Osteoblast (primary cell): ENCODE measurements at places on chromosomes 7 and 10.

- peak overlapping the region; percentile 20 for H3K4me3 ChIP-seq
- peak overlapping the region; percentile 36 for H3K27ac ChIP-seq
- DNase-seq = peak; percentile 83
- H3K36me3 ChIP-seq = no peaks in the 10 kb centered on the region
- H3K27me3 ChIP-seq = no peaks in the 10 kb centered on the region
Observed at GRCh38 chr10:73956476-73957359, 41.2 kb upstream of the VCL start.

GRCh38 chr10:19788075-19788686, 28.1 kb upstream of the PLXDC2 start:
- no peaks in the 10 kb centered on the region for H3K4me1 ChIP-seq
- H3K36me3 ChIP-seq = no peaks in the 10 kb centered on the region
- no peak for DNase-seq
- no peak overlapping the region for H3K27ac ChIP-seq
- no peaks in the 10 kb centered on the region for H3K27me3 ChIP-seq
- H3K4me3 ChIP-seq = no peak overlapping the region

- H3K27me3 ChIP-seq = no peaks in the 10 kb centered on the region
- no peak overlapping the region for H3K4me3 ChIP-seq
- H3K4me1 ChIP-seq = peaks cover 26% of the 10 kb centered on the region
Observed at GRCh38 chr10:48364659-48365405, 58.4 kb downstream of the MAPK8 start.

- peak overlapping the region; percentile 35 for H3K27ac ChIP-seq
- peak; percentile 85 for DNase-seq
- H3K36me3 ChIP-seq = peaks cover 10% of the 10 kb centered on the region
- no peak overlapping the region for H3K4me3 ChIP-seq
- H3K27me3 ChIP-seq = peaks cover 3% of the 10 kb centered on the region
- H3K4me1 ChIP-seq = peaks cover 33% of the 10 kb centered on the region
Observed at GRCh38 chr7:108004220-108005142, 1.5 kb upstream of the LAMB1 start.

DNA sequence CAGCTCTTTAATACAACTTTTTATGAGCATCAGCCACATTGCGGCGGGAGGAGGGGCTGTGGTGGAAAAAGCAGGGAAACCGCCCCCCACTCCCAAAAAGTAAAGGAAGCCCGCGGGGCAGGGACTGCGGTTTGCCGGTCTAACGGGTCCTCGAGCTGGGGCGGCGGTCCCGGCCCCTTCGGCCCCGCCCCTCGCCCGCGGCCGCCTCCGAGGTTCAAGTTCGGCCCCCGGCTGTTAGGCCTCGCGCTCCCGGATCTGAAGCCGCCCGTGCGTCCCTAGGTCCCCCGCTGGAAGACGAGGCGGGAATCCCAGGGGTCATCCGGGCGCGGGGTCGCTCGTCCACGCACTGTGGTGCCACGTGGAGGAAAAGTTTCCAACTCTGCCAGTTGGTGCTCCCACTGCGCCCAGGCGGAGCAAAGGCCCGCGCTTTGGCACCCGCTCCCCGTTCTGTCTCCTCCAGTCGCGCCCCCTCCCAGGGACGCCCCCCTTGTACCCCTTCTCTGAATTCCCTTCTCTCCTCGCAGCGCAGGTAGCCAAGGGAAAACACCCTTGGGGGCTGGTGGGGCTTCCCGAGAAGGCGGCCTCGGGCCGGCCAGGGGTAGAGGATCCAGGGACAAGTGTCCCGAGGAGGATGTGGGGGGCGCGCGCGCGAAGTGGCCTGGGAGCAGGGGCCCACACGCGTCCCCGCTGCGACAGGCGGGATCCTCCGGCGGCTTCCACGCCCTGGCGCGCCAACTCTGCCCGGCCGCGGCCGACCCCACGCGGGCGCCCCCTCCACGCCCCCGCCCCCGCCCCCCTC, 798 bp upstream of the AUTS2 start:
- H3K4me3 ChIP-seq = peak overlapping the region; percentile 88
- peaks cover 5% of the 10 kb centered on the region for H3K4me1 ChIP-seq
- H3K36me3 ChIP-seq = no peaks in the 10 kb centered on the region
- no peak overlapping the region for H3K27ac ChIP-seq
- DNase-seq = peak; percentile 81

- H3K27ac ChIP-seq = no peak overlapping the region
- DNase-seq = no peak
- no peaks in the 10 kb centered on the region for H3K4me1 ChIP-seq
- no peak overlapping the region for H3K4me3 ChIP-seq
Observed at GRCh38 chr10:74738052-74738451, 88.3 kb upstream of the KAT6B start.

- no peaks in the 10 kb centered on the region for H3K27me3 ChIP-seq
- no peak for DNase-seq
- H3K36me3 ChIP-seq = peaks cover 74% of the 10 kb centered on the region
- no peaks in the 10 kb centered on the region for H3K4me1 ChIP-seq
- H3K27ac ChIP-seq = no peak overlapping the region
Observed at GRCh38 chr7:502296-502695, 17.4 kb downstream of the PDGFA start.

- DNase-seq = no peak
- no peaks in the 10 kb centered on the region for H3K36me3 ChIP-seq
- no peaks in the 10 kb centered on the region for H3K4me1 ChIP-seq
- no peak overlapping the region for H3K27ac ChIP-seq
- H3K27me3 ChIP-seq = peaks cover 10% of the 10 kb centered on the region
Observed at GRCh38 chr10:59216178-59216869, 39.9 kb downstream of the PHYHIPL start.

DNA sequence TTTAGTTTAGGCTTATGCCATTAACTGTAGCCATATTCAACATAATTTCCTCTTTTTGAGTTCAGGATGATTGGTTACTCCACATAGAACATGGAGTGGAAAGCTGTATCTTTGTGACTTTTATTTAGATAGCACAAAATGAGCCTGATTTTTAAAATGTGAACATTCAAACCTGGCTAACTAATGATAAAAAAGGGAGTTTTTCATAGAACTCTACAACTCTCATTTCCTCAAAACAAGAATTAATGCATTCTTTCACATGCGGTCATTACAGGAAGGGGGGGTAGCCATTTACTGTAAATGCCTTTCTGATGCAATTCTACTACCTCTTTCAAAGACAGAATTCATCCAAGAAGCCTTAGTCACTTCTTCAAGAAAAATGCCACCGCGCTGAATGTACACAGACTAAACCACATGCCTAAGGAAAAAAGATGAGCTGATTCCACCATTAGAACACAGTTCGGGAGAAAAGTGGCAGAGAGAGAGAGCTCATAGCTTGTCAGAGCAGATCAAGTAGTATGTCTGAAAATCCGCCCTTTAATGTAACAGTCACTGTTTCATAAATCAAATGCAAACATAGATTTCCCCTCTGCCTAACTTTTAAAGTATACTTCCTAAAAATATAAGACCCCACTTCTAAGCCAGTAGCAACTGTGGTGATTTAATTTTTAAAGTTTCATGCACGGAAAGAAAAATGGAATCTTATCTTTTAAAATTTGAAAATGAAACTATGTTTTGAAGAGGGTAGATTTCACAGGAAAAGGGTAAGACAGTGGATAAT, 226.4 kb upstream of the KLF14 start:
- H3K27ac ChIP-seq = peak overlapping the region; percentile 100
- H3K4me3 ChIP-seq = peak overlapping the region; percentile 71
- peak; percentile 52 for DNase-seq
- peaks cover 61% of the 10 kb centered on the region for H3K4me1 ChIP-seq
- no peaks in the 10 kb centered on the region for H3K27me3 ChIP-seq

- no peak for DNase-seq
- H3K4me3 ChIP-seq = no peak overlapping the region
- H3K36me3 ChIP-seq = no peaks in the 10 kb centered on the region
- no peaks in the 10 kb centered on the region for H3K4me1 ChIP-seq
- H3K27me3 ChIP-seq = peaks cover 38% of the 10 kb centered on the region
- no peak overlapping the region for H3K27ac ChIP-seq
Observed at GRCh38 chr10:6039711-6040110, 22.5 kb downstream of the IL2RA start.

GRCh38 chr7:142795339-142795863, 24.6 kb downstream of the PRSS2 start:
- H3K27me3 ChIP-seq = peaks cover 64% of the 10 kb centered on the region
- DNase-seq = no peak
- H3K4me1 ChIP-seq = no peaks in the 10 kb centered on the region
- no peak overlapping the region for H3K27ac ChIP-seq
- H3K4me3 ChIP-seq = no peak overlapping the region

GRCh38 chr10:8962249-8962648, 907.8 kb downstream of the GATA3 start:
- no peaks in the 10 kb centered on the region for H3K27me3 ChIP-seq
- DNase-seq = no peak
- H3K36me3 ChIP-seq = no peaks in the 10 kb centered on the region
- H3K27ac ChIP-seq = no peak overlapping the region
- no peaks in the 10 kb centered on the region for H3K4me1 ChIP-seq
- no peak overlapping the region for H3K4me3 ChIP-seq

GRCh38 chr7:17275749-17276671, 22.4 kb upstream of the AHR start:
- no peaks in the 10 kb centered on the region for H3K36me3 ChIP-seq
- H3K27ac ChIP-seq = peak overlapping the region; percentile 77
- peaks cover 31% of the 10 kb centered on the region for H3K4me1 ChIP-seq
- H3K4me3 ChIP-seq = peak overlapping the region; percentile 23
- peak; percentile 80 for DNase-seq

DNA sequence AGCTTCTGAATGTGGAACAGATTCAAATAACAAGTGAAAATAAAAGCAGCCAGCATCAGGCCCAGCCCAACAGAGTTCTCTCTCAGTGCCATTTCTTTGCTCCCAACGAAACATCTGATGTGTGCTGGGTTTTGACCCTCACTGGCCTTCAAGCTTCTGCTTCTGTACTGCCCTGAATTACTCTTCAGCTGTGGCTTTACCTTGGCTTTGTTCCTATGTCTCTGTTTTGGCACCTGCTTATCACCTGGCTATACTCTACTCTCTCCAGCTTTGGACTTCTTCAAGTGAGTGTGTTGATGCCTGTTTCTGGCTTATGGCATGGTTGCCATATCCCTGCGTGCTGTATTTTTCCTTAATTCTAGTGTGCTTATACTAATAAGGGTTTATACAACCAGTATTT, 768.3 kb downstream of the SORCS1 start:
- DNase-seq = no peak
- no peak overlapping the region for H3K27ac ChIP-seq
- no peaks in the 10 kb centered on the region for H3K4me1 ChIP-seq
- no peak overlapping the region for H3K4me3 ChIP-seq

GRCh38 chr10:118531105-118531852, 64.2 kb downstream of the PRLHR start:
- no peaks in the 10 kb centered on the region for H3K36me3 ChIP-seq
- no peaks in the 10 kb centered on the region for H3K4me1 ChIP-seq
- no peak overlapping the region for H3K27ac ChIP-seq

DNA sequence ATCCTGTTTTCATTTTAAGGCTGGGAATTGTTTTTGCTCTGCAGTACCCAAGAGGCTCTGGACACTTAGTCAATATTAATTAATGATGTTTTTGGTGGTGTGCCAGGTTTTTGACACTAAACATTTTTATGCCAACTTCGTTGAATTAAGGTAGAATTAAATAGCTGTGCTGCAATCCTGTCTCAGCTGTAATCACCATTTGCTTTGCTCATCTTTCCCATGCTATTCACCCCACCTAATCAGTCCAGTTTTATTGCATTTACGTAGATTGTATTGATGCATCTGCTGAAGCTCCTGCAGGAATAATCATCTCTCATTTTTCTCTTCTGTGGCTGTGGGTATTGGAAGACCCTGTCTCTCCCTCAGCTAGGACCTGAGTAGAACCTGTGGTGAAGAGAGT, 52.6 kb upstream of the TRUB1 start:
- DNase-seq = no peak
- peaks cover 7% of the 10 kb centered on the region for H3K4me1 ChIP-seq
- H3K36me3 ChIP-seq = no peaks in the 10 kb centered on the region
- no peak overlapping the region for H3K4me3 ChIP-seq

- no peak overlapping the region for H3K4me3 ChIP-seq
- no peaks in the 10 kb centered on the region for H3K36me3 ChIP-seq
- H3K27me3 ChIP-seq = no peaks in the 10 kb centered on the region
- no peak overlapping the region for H3K27ac ChIP-seq
- no peaks in the 10 kb centered on the region for H3K4me1 ChIP-seq
Observed at GRCh38 chr7:152081088-152081487, 55.6 kb downstream of the GALNT11 start.

GRCh38 chr7:157976406-157976805, 611.2 kb downstream of the PTPRN2 start:
- no peaks in the 10 kb centered on the region for H3K36me3 ChIP-seq
- no peak overlapping the region for H3K4me3 ChIP-seq
- no peaks in the 10 kb centered on the region for H3K4me1 ChIP-seq
- H3K27ac ChIP-seq = no peak overlapping the region

GRCh38 chr7:157818701-157819454, 482.1 kb downstream of the DNAJB6 start:
- H3K27ac ChIP-seq = no peak overlapping the region
- H3K27me3 ChIP-seq = no peaks in the 10 kb centered on the region
- H3K4me1 ChIP-seq = no peaks in the 10 kb centered on the region
- no peak for DNase-seq

- DNase-seq = no peak
- no peaks in the 10 kb centered on the region for H3K36me3 ChIP-seq
Observed at GRCh38 chr7:26298472-26299058, 6.9 kb downstream of the SNX10 start.

- no peak for DNase-seq
- no peaks in the 10 kb centered on the region for H3K27me3 ChIP-seq
- no peaks in the 10 kb centered on the region for H3K36me3 ChIP-seq
- no peaks in the 10 kb centered on the region for H3K4me1 ChIP-seq
- no peak overlapping the region for H3K27ac ChIP-seq
Observed at GRCh38 chr10:8908013-8908412, 853.5 kb downstream of the GATA3 start.

DNA sequence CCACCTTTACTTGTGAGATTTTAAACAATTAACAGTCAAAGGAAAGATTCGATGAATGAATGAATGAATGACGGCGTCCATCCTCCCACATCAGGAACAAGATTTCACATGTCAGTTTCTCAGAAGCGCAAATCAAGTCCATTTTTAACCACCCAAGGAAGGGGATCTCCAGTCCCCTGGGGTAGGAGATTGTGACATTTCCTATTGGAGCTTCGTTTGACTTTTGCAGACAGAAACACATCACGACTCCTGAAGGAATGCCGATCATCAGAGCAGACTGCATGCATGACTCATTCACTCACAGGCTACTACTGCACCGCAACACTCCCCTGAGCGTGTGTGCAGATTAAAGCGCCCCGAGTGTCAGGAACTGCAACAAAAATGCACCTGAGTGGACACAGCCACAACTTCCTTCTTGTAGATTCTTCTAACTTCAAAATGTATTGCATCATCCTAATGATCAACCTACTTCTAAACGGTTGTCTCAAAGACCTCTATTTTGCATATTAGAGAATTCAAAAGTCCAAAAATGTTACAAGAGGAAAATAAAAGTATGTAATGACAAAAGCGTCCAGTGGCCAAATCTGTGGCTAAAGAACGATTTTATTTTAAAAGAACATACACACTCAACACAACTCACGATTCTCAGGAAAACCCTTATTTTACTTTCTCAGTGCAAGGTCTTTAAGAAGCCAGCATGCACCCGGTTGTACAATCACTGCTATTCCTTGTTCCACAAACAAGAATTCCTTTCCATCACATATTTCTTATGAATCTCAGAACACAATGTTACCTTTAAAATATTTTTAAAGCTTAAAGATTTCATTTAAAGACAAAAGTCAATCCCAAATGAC, 172.6 kb downstream of the FAM107B start:
- peak overlapping the region; percentile 43 for H3K4me3 ChIP-seq
- H3K27ac ChIP-seq = no peak overlapping the region
- peaks cover 3% of the 10 kb centered on the region for H3K36me3 ChIP-seq

- H3K4me1 ChIP-seq = no peaks in the 10 kb centered on the region
- no peak overlapping the region for H3K27ac ChIP-seq
- H3K36me3 ChIP-seq = no peaks in the 10 kb centered on the region
- no peak overlapping the region for H3K4me3 ChIP-seq
- no peak for DNase-seq
Observed at GRCh38 chr7:7351832-7352231, 169.5 kb downstream of the C1GALT1 start.
